Hippocampal formation (tissue), 2 donors: ENCODE measurements at places on chromosomes 1 and 21.

GRCh38 chr1:111203681-111204200, 3.3 kb upstream of the DENND2D start:
- DNase-seq = no peak

DNA sequence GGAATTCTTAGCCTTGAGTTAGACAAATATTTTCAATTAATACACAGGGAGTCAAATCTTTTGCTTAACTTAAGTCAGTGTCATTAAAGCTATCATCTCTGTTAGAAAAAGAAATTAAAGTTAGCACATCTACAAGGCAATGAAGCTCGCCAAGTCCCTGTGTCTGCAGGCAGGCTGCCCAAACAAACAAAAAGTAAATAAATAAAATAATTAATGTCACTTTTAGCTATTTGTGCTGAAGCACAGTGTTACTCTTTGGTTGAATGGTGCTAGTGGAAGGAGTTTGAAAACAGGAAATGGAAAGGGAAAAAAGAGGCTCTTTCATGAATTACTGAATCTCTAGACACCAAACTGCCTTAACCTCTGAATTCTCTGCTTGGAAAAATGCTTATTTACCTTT, 37.1 kb upstream of the COL11A1 start:
- no peak for DNase-seq

DNA sequence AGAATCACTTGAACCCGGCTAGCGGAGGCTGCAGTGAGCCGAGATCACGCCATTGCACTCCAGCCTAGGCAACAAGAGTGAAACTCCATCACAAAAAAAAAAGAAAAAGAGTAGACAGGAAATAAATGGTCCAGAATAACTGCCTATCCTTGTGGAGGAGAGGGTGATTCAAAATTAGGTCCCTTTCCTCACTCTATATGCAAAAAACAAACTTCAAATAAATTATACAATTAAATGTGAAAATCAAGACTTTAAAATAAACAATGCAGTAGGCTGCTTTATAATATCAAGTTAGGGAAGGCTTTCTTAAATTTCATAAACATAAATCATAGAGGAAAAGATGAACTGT, 26.4 kb downstream of the MRPL39 start:
- DNase-seq = no peak

- no peak for DNase-seq
Measured at GRCh38 chr1:222250376-222250775, 297.5 kb downstream of the HHIPL2 start.

DNA sequence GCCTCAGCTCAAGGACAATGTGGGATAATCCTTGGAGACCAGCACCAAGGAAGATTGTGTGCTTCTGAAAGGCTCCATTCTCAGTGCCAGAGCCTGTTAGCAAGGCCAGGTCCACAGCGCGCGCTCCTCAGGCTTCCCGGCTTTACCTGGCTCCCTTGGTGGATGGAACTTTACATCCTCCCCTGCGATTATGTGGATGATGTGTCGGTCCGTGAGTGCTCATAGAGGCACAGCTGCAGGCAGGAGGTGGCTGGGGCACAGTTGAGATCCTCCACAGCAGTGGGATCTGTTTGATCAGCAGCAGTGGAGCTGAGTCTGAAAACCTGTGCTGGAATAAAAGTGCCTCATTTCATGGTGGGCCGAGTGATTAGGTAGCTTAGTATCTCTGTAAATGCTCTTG, 62.7 kb downstream of the PRDM2 start:
- DNase-seq = no peak

DNA sequence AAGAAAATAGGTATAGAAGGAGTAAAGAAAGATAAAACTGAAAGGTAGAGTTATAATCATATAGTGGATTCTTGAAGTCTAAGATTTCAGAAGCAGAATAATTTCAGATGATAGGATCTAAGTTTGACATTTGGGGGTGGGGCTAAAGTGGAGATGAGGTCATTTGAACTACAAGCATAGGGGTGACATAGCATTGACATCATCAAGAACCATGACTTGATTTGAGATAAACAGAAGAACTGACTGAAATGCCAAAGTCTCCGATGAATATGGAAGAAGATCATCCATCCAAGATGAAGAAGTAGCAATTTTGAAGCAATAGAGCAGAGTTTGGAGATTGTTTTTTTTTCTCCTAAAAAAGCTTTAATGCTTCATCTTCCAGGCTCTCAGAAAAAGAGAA, 122.3 kb downstream of the MACF1 start:
- DNase-seq = no peak

- no peak for DNase-seq
Measured at GRCh38 chr1:36463463-36463802, 751 bp downstream of the MRPS15 start.

GRCh38 chr1:8097077-8097799, 71.1 kb upstream of the ERRFI1 start:
- no peak for DNase-seq

DNA sequence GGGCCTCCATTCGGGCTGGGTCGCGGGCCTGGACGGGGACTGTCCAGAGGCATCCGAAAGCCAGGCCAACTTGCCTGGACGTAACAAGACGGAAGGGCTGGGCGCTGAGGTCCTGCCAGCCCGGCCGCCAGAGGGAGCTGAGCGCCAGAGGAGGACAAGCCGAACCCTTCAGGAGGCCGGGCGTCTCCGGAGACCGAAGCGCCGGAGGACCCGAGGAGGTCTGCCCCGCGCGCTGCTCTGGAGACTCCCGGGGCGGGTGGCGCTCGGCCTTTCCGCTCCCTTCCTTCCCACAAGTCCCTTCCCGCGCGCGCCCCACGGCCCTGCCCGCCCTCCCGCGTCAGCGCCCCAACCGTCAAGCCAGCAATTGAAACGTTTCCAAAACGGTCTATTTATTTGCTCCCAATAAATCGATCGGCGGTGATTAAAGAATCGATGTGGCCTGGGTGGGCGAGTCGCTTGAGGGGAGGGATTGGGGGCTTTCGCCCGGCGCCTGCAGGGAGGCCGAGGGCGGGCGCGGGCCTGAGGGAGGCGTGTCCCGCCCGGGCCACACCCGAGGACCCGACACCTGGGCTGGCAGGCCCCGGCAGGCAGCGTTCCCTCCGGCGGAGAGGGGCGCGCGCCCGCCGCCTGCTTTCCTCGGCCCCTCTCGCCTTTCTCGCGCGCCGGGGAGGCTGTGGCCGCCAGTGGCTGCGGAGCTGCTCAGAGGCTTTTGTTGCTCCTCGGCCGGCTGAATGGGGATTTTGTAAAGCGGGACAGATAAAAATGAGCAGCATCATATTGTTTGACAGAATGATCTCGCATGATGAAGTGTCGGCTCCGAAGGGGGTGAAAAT, 5.2 kb upstream of the FOXD3 start:
- no peak for DNase-seq

DNA sequence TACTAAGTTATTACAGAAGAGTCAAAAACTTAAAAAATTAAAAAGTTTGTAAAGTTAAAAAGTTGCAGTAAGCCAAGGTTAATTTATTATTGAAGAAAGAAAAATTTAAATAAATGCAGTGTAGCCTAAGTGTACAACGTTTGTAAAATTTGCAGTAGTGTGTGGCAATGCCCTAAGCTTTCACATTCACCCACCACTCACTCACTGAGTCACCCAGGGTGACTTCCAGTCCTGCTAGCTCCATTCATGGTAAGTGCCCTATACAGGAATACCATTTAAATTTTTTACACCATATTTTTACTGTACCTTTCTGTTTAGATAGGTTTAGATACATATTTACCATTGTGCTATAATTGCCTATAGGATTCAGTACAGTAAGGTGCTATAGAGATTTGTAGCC, 88.6 kb downstream of the CTH start:
- no peak for DNase-seq

GRCh38 chr1:241553886-241554592, 21.9 kb downstream of the KMO start:
- no peak for DNase-seq

GRCh38 chr1:101188331-101188730, 48.5 kb upstream of the S1PR1 start:
- no peak for DNase-seq

DNA sequence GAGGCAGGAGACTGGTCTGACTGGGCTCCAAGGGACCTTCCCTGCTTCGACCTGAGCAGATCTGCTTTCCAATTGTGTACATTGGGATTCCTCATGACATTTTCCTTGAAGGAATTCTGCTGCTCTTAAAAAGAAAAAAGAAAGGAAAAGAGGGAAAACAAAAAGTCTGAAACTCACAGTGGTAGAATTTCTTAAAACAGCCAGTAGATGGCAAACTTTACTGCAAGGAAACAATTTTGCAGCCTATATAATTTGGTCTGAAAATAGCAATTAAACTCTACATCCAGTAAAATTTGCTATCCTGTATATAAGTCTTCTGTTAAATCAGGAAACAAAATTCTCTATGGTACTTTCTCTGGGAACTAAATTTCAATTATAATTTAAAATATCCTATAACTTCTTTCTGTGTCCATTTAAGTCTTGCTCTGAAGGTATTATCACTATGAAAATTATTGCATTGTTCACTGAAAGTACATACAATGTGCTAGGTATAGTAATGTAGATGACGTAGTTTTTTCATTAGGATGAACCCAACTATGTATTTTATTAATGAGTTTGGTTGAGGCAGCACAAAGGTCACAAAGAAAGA, 59.8 kb downstream of the CRB1 start:
- peak; percentile 46 for DNase-seq

DNA sequence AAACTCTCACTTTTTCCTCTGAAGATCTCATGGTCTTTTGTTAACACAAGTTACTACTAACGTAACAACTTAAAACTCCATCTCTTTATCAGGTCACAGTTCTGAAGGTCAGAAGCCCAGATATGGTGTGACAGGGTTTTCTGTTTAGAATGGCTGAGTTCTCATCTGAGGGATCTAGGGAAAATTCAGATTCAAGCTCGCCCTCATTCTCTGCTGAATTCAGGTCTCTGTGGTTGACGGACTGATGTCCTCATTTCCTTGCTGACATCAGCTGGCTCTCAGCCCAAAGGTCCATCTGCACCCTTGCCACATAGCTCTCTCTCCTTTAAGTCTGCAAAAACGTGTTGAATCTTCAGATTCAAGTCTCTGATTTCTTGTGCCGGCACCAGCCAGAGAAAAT, 6.1 kb upstream of the NTPCR start:
- no peak for DNase-seq

GRCh38 chr1:226717256-226717909, 21.7 kb downstream of the ITPKB start:
- DNase-seq = no peak

DNA sequence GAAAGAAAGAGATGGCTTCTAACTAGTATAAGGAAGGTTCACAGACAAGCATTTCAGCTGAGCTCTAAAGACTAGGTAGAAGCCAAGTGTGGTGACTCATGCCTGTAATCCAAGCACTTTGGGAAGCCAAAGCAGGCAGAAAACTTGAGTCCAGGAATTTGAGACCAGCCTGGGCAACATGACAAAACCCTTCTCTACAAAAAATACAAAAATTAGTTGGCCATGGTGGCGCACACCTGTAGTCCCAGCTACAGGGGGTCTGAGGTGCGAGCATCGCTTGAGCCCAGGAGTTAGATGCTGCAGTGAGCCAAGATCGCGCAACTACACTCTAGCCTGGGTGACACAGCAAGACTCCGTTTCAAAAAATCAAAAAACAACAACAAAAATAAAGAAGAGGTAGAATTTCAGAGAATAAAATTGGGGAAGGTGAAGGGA, 27.8 kb downstream of the FBXO42 start:
- DNase-seq = no peak

- DNase-seq = no peak
Measured at GRCh38 chr21:15015622-15016471, 49.0 kb downstream of the NRIP1 start.
